ENCODE measurements at places on chromosomes 6 and 20.

GRCh38 chr6:89161326-89162046 is 15.6 kb downstream of the PM20D2 start:
- no peak for DNase-seq

GRCh38 chr20:63042448-63043071 is 35.8 kb upstream of the BHLHE23 start:
- no peak for DNase-seq

- DNase-seq = no peak
These were observed 185.7 kb upstream of the MARCKS start for GRCh38 chr6:113671421-113671820.

DNA sequence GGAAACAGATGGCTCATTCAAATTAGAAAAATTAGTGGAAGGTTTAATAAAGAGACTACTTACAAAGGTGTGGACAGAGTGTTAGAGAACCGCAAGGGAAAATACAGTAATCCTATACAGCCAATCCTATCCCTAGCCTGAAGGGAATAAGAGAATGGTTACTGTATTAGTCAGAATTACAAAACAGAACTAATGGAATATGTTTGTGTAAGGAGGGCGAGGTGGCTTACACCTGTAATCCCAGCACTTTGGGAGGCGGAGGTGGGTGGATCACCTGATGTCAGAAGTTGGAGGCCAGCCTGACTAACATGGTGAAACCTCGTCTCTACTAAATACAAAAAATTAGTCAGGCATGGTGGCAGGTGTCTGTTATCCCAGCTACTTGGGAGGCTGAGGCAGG is 16.3 kb upstream of the TRPC4AP start:
- DNase-seq = no peak

DNA sequence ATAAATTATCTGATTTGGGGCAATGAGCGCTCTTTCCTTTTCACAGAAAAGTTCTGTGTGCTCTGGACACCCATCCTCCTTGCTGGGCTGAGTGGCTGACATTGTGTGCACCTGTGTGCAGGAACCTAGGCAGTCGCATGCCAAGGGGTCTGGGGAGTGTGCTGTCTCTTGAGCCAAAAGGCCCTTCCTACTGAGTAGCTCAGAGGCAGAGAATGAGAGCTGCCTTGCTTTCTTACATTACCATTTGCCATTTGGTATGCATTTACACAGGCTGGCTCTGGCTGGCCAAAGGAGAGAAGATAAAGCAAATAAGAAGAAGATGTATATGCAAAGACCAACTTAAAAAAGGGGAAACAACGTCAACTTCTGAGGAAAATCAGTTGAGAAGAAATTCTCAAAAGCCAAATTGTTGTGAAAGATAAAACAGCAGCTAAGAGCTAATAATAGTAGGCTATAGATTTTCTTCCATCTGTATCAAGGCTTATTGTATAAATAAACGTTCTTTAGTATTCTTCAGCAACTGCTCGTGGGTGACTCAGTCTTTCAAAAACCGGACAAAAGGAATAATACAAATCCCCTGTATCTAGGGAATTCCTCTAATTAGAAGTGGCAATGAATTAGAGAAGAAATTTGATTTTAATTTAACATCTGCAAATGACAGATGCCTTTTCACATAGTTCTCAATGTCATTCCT is 121.9 kb downstream of the INSM1 start:
- no peak for DNase-seq

DNA sequence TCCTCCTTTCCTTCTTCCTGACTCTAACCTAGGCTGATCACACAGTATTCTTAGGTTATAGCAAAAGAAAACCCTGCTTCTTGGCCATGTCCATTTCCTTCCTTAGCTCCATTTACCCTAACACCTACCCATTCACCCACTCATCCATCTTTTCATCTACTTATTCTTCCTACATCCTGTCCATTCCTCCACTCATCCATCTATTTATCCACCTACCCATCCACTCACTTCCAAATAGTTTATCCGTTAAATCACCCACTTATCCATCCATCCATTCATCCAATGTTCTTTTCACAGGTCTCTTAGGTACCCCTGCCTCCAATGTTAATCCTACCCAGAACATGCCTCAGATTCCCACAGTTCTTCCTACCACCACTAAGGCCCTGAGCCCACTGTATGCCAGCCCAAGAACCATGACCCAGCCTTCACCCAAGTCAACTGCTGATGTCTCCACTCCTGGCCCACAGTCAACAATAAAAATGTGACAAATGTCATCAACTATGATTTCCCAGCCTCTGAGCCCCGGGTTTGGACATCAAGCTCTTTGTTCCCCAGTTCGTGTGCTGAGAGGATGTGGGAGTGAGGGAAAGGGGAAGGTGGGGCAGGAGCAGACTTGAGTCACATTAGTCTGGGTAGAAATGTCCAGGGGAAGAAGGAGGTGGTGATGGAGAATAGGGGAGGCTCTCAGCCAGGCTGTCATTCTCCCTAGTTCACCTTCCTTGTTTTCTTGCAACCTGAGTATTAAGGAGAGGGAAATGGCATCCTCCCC is 24.4 kb downstream of the TREML4 start:
- DNase-seq = no peak

Measured in NCI-H774 (cell line).